ENCODE measurements at places on chromosomes 7 and 10.

DNA sequence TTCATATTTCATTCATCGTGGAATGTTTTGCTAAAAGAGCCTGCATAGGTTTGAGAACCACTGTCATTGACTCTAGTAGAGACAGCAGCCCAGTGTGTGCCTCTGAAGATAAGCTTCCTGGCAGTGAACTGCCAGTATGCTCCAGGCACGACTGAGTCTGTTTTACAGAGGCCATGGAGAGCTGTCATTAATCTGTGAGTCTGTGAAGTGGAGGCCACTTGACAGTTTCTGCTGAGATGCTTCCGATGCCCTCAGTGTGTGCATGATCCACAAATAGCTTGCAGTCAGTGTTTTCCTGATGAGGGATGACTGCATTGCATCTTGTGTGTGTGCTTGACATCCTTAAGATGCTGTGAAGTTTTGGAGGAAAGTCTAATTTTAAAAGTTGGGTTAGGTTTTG, 162.2 kb downstream of the PFKFB3 start:
- no peak for DNase-seq

DNA sequence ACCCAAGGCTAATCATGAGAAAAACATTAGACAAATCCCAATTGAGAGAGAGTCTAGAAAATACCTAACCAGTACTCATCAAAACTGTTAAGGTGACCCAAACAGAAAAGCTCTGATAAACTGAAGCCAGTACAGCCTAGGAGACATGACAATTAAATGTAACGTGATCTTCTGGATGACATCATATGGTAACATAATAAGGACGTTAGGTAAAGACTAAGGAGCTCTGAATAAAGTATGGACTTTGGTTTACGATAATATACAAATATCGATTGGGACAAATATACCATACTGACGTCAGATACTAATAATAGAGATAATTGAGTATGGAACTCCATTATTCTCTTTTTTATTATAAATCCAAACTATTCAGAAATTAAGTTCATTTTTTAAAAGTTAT, 561.1 kb upstream of the STEAP1 start:
- no peak for DNase-seq

GRCh38 chr7:99719996-99720769, 14.8 kb downstream of the CYP3A7 start:
- no peak for DNase-seq

GRCh38 chr7:140691376-140692045, 5.0 kb upstream of the NDUFB2 start:
- no peak for DNase-seq

DNA sequence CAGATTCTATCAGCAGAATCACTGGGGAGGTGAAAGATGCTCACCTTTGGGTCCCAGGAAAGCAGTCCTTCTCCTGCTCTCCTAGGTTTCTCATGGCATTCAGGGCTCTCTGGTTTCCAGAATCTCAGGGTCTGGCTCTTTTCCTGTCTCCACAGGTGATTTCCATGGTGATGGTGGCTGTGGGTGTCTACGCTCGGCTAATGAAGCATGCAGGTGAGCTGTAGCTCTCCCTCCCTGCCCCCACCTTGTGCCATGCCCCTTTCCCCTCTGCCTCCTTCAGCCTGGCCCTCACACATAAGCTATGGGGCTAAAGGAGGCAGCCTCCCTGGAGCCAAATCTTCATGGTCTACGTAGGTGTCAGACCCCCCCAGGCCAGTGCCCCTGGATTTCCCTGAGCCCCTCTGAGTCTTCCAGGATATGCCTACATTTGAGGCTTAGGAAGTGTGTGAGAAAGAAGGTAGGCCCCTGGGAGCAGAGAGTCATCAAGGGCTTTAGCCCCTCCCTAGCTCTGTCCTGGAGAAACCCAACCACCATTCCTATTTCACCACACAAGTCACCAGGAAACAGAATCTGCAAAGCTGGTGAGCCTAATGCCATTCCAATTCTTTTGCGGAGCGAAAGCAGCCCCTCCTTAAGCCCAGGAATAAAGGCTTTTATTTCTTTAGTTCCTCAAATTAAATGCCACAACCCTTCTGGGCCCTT, 17.2 kb downstream of the TSPAN33 start:
- no peak for DNase-seq

- DNase-seq = no peak
Measured at GRCh38 chr7:111607621-111608020, 45.3 kb upstream of the IMMP2L start.

DNA sequence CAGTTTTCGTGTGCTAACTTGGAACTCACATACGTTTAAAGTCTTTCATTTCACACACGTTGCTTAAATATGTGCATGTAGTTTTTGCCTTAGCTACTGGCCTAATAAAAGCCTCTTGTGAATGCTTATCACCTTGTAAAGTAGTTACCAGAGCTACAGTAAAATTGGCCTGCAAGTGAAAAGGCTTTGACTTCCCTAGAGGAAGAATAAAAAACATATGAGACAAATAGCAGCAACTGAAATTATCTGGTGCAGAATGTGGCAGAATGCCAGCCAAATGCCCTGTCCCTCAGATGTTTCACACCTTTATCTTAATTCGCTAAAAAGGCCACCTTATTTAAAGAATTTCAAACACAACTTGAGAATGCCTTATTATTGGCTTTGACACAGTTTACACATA, 28.1 kb upstream of the RPA3 start:
- DNase-seq = no peak

- DNase-seq = no peak
Measured at GRCh38 chr10:1576467-1577372, 160.6 kb downstream of the ADARB2 start.

DNA sequence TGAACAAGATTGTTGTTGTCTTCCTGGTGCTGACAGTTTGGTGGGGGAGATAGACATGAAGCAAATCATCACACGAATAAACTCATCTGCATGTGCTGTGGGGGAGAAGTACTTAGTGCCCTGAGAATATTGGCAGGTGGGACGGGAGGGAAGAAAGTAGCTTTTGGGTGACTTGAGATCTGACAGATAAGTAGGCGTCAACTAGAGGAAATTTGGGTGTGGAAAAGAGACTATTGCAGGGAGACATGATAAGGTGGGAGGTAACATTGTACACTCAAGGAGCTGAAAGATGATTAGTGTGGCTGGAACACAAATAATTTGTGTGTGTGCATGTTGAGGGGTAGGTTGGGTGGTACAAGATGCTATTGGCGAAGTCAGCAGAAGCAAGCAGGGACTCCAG, 30.1 kb downstream of the CNNM2 start:
- no peak for DNase-seq

- DNase-seq = no peak
Measured at GRCh38 chr7:84384417-84384816, 189.8 kb upstream of the SEMA3A start.

DNA sequence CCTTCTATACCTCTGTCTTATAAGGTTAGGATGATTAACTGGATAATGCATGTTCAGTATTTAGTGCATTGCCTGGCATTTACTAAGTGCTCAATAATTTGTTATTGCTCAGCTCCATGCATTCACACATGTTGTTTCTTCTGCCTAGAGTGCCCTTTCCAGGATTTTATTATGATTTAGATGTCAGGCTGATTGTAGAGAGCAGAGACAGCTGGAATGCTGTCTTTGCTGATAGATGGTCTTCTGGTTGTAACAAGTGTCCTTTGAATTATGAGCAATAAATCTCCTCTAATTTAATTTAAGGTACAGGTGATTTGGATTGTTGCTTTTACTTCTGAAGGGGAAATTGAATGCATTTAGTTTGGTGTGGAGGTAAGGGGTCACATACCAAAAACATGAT, 548.0 kb downstream of the MAGI2 start:
- DNase-seq = no peak

DNA sequence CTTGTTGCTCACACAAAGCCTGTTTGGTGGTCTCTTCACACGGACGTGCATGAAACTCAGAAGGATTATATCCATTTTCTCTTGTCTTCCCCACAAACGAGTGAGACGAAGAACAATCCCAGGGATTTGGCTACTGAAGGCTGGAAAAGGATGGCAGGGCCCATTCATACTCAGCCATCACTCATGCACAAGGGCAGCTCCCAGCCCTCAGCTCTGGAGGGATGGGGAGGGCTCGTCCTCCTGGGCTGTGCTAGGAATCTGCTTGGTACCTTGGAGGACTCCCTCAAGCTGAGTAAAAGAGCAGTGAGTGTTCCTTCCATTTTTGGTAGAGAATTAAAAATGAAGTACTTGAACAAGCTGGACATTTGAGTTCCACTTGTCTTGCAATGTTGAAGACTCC, 33.2 kb upstream of the RAB18 start:
- DNase-seq = no peak

DNA sequence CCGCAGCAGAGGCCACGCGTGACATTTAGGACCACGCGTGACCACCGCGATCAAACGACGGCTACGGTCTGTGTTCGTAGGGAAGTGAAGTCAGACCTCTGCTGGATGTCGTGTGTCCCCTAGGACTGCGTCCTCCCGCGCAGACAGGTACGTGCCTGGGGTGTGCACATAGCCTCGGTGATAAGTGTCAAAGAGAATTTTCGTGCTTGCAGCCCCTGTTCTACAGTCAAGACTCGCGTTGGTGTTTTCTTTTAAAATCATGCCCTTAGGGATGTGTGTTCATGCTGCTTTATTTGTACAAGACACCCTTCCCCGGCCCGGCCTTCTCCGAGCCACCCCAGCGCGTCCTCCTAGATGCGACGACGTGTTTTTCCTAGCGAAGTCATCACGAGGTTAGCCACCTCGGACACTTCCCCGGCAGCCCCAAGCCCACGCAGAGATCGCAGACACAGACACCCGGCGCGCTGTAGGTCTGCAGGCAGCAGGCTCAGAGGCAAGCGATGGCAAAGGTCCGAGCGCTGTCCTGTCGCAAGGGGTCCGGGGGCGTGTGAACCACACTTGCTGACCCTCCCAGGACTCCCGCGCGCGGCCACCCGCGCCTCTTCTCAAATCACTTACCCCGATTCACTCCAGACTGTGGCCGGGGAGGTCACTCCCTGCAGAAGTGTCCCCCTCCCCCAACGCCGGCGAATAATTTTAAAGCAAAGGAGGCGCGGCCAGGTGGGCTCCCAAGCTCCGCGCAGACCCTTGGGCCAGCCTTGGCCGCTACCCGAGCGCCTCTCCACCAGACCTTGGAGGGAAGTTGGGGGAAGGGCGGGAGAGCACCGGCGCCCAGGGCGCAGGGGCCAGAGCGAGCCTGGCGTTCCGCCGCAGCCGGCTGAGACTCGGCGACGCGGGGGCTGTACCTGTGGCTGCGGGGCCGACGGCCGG, 552 bp downstream of the MKX start:
- DNase-seq = no peak

DNA sequence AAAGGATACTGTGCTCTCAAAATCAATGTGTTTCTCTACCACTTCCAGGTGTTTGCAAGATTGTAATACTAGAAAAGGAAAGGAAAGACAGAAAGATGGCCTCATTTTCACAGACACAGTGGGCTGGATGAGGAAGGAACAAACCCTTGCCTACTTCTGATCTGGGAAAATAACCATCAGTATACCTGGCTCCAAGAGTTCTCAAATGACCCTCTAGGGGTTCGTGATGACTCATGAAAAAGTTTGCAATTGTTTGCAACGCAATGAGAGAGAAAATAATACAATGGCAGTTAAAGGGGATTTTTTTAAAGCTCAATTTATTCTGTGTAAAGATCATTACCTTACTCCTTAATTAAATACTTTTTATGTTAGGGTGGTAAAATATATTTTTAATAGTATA, 197.6 kb upstream of the INHBA start:
- no peak for DNase-seq

GRCh38 chr10:68876246-68877138, 24.6 kb upstream of the DDX50 start:
- DNase-seq = no peak

- no peak for DNase-seq
Measured at GRCh38 chr7:90465816-90466215, 3.6 kb upstream of the PTTG1IP2 start.

DNA sequence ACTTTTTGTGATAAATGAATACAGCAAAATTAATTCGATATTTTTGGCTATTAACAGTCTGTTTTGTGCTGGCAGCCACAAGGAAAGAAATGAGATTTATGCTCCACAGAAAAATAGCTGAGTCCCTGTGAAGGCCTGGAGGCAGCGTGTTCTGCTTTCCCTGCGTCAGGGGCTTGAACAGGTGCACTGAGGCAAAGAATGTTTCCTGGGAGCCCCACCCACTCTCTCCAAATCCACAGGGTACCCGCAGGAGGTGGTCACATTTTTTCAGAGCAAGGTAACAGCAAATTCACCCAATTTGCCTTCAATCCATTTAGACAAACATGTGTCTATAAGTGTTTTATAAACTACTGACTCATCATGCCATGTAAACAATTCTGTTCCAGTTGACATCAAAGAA, 308.1 kb downstream of the TCERG1L start:
- no peak for DNase-seq

DNA sequence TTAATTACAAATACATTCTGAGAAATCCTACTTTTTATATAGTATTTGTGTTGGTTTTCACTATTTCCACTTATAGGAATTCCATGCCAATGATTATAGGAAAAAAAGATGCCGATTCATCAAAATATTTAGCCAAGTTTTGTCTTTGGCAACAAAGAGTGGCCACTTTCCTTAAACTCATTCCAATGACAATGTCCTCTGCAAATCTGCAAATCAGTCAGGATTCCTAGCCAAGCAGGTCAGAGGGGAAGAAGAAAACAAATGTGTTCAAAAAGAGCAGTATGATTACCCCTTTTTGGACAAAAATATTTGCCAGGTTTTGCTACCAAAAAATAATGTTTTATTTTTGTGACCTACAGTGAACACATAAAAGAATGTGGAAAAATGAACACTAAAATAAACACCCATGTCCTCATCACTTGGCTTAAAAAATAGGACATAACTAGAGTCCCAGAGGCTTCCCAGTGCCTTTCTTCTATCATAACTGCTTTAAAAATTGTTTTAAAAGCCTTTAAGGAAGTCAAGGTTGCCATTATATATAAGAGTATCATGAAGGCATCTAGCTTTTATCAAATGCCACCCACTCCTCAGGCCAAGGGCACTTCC, 125.9 kb downstream of the ADAM12 start:
- DNase-seq = no peak

DNA sequence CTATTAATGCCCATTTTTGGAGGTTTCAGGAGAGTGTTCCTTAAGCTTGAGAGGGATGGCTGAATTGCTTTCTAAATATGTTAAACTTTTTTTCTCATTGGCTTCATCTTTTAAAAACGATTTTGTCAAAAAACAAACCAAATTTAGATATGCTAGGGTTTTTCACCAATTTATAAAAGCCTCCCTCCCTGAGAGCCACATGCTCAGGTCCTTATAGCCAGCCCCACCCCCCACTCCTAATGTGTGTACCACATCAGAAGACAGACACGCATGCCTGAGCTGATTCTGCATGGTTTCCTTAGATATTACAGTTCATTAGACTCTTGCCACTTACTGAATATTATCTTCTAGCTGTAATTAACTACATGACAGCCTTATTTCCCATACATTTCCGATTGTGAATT, 2.0 kb downstream of the CUL1 start:
- DNase-seq = no peak

GRCh38 chr7:134949171-134949570, 37.1 kb upstream of the AGBL3 start:
- no peak for DNase-seq
